Right lung (tissue), 10 donors: ENCODE measurements at places on chromosomes 5 and 9. TPM values are rescaled to one million over a fixed set of nuclear protein-coding genes. Genes with fewer than 3 reads are reported as not detected.

DNA sequence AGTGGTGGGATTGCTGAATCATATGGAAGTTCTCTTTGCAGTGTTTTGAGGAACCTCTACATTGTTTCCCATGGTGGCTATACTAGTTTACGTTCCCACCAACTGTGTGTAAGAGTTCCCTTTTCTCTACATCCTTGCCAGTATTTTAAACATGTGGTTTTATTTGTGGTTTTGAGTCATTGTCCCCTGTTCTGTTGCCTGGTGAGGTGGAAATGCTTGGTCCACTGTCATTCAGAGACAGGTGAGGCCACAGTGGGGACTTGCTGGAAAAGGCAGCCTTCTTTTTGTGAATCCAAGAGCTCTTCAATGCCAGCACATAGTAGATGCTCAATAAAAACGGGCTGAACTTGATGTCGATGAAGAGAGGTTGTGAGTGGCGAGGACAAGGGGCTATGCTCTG lies 44.2 kb downstream of the SH3PXD2B start:
- no peak for DNase-seq

NTNG2 gene
- polyA plus RNA-seq: 0.54 TPM

GRCh38 chr5:110925916-110926315 lies 145.6 kb upstream of the TSLP start:
- no peak for DNase-seq

DNA sequence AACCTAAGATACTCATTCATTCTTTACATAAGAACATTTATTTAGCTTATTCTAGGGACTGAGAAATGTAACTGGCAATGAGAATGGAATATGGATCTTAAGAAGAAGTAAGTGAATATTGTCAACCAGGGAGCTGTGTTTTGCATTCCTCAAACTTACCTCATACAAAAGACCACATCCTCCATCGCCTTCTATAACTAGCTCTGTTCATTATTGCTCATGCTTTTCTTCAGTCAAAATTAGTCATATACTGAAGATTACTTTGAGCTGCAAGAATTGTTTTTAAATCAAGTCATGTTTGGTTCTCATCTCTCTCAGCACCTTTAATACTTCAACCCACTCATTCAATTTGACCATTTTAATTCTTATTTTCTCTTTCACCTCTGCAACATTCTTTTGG lies 140.3 kb upstream of the RASA1 start:
- DNase-seq: no peak

C9orf152 gene
- 9.5 TPM for polyA plus RNA-seq

- peak; percentile 34 for DNase-seq
Observed at GRCh38 chr5:83034528-83035207, 42.5 kb downstream of the TMEM167A start.

MYOZ3 gene
- polyA plus RNA-seq: 9.7 TPM

DNA sequence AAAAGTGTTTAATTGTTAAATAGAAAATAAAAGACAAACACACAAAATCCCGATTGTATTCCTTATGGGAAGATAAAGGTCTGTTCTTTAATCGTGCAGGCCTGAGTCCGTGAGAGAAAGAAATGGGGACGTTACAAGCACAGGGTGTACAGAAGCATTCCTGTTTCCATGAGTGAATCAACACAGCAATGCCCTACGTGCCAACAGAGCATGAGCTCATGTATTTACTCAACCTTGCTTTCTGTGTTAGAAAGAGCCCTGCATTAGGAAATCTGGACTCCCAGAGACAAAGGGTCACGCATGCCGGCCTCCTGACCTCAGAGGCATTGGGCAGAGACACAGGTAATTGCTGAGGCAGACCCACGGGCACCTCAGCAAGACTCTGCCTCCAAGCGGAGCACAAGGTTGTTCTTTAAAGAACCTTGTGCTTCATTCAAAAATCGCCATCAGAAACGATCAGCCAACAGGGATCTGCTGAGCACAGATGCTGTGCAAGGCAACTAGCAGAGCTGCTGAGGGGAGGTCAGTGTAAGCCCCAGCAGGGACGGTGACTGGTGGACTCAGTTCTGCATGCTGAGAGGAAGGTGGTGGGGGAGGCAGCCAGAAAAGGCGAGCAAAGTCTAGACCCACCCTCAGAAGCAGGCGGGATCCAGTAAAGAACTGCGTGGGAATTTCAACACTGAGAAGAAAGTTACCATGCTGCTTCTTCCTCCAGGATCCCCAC lies 101.0 kb downstream of the TLE1 start:
- peak; percentile 45 for DNase-seq

DNA sequence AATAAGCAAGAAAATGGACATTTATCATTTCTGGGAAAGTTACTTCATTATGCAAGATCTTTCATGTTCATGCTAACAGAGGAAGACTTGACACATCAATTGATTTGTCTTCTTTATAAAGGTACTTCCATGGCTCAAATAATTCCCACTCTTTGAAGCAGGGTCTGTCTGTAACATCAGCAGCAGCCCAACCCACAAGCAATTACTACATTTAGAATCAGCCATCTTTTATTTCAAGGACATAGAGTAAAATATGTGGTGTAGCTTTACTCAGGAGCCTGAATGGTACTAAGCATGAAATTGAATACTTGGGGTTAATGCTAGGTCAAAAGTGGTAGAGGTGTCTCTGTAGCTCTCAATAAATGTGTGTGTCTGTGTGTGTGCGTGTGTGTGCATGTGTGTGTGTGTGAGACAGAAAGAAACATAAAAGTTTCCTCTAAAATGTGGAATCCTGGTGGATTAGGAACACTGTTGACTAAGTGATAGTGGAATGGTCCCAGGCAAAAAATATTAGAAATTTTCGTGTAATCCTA lies 581.1 kb downstream of the CAAP1 start:
- no peak for DNase-seq

GRCh38 chr5:130488252-130488651 lies 584.0 kb downstream of the CHSY3 start:
- no peak for DNase-seq

KDM3B gene
- polyA plus RNA-seq: 74.1 TPM

DNA sequence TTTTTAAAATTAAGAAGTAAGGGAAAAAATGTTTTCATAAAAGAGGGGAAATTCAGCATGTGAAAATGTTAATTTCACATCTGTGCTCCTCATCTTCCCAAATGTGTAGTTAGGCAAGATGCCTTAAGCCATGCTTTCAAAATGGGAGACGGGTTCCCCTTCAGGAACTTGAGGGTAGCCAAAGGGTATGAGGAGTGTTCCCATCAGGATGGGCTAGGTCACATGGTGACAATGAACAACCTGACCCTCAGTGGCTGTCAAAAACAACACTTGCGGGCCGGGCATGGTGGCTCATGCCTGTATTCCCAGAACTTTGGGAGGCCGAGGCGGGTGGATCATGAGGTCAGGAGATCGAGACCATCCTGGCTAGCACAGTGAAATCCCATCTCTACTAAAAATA lies 178.0 kb downstream of the ACTL7B start:
- no peak for DNase-seq

DNA sequence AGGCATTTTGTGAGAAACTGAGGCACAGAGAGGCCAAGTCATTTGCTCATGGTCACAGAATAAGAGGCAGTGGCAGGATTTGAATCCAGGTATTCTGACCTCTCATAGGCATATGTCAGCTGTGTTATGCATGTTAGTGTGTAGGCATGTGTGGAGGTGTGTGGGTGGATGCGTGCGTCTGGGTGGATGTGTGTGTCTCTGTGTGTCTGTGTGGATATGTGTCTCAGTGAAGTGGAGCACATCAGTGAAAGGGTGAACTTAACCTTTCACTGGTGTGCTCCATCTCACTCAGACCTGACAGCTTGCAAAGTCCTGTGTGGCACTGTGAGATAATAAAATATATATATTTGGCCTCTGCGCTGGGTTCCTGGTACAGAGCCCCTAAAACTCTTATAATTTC lies 32.0 kb upstream of the SMU1 start:
- no peak for DNase-seq

GRCh38 chr5:34599471-34600117 lies 56.5 kb upstream of the RAI14 start:
- DNase-seq: no peak

C5orf63 gene
- polyA plus RNA-seq: 18.1 TPM

MSMP gene
- polyA plus RNA-seq: 1.4 TPM

FBXO10 gene
- 8.3 TPM for polyA plus RNA-seq

FCHSD1 gene
- polyA plus RNA-seq: 26.5 TPM

LHX3 gene
- not detected for polyA plus RNA-seq

GRCh38 chr9:120562861-120563443 lies 17.0 kb downstream of the CDK5RAP2 start:
- DNase-seq: no peak

DNA sequence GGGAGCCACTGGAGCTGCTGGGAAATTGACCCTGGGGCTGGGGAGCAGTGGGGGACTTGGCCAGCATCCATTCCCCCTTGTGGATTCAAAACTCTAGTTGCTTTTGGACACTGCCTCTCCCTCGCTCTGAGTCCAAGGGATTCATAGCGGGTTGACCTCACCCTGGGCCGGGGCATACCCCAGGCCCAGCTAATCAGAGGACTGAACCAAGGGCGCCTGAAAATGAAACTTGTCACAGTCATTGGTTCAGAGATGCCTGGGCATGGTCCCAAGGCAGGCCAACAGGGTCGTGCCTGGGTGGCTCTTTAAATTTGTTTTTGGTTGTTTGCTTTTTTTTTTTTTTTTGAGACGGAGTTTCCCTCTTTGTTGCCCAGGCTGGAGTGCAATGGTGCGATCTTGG lies 22.6 kb downstream of the STK10 start:
- DNase-seq: no peak

- no peak for DNase-seq
Observed at GRCh38 chr9:83060556-83060955, 2.4 kb downstream of the RASEF start.

DNA sequence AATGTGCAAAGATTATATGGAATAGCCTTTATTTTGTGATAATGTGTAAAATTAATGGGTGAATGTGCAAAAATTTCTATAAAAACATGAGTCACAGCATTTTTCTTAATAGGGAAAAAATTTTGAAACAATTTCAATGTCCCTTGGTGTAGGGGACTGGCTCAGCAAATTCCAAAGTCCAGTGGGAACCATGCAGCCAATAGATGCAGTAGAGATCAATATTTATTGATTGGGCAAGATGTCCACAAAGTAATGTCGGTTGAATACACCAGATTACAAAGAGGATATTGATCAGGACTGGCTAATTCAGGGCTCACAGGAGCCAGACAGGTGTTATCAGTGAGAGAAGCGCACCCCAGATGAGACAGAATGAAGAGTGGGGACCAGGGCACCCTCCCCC lies 62.5 kb downstream of the AMBP start:
- no peak for DNase-seq

C5orf52 gene
- polyA plus RNA-seq: not detected

GRCh38 chr5:95840956-95841705 lies 18.6 kb upstream of the GLRX start:
- no peak for DNase-seq

- no peak for DNase-seq
Observed at GRCh38 chr5:133065471-133065870, 13.7 kb downstream of the HSPA4 start.

CLIC3 gene
- 56.6 TPM for polyA plus RNA-seq
